ENCODE measurements at places on chromosomes 1 and 21.

DNA sequence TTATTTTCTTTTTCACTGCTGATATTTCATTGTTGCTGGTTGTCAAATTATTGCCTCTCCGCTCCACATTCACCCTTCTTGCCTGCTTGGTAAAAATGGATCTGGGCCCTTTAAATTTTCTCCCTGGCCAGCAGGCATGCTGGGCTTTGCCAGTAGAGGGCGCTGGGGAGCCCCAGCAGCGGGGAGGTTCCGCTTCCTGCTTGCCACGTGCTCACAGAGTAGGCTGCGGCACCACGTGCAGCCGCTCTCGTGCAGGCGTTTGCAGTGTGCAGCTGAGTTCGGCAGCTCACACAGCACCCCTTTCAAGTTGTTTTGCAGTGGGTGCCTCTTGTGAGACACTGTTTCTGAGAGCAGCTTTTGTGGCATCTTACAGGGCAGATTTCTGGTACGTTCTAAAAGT, at the start of gene ACTL8:
ACTL8 (plus strand) TSS at position 214 of the 400 bp plus-strand sequence. CDS start 67,676 bp downstream, outside the sequence.
- no peak for DNase-seq

DNA sequence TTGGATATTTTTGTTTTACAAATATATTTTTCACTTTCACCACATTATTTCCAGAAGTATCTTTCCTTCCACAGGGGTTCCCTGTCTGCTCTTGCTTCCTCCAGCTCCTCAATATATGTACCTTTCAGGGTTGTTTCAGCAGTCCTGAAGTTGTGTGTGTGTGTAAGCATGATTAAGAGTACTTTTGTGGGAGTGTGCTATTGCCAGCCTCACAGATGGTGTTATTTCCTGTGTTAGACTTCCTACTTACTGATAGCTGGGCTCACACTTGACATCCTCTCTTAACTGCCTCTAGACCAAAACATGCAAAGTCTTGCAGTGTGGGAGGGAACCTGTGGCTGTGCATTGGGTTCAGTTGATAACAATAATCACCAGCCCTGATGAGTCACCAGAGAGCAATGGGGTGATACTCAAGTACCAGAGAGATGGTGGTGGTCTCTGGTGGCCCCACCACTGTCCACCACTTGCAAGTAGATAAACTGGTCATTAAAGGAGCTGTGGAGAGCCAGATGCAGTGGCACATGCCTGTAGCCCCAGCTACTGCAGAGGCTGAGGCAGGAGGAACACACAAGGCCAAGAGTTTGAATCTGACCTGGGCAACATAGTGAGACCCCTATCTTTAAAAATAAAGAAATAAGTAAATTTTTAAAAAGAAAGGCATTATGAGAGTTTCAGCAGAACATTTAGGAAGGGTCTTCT, 126.7 kb downstream of the NR5A2 start:
- DNase-seq = peak; percentile 74

- DNase-seq = no peak
Measured at GRCh38 chr1:38141483-38141882, 94.9 kb upstream of the POU3F1 start.

DNA sequence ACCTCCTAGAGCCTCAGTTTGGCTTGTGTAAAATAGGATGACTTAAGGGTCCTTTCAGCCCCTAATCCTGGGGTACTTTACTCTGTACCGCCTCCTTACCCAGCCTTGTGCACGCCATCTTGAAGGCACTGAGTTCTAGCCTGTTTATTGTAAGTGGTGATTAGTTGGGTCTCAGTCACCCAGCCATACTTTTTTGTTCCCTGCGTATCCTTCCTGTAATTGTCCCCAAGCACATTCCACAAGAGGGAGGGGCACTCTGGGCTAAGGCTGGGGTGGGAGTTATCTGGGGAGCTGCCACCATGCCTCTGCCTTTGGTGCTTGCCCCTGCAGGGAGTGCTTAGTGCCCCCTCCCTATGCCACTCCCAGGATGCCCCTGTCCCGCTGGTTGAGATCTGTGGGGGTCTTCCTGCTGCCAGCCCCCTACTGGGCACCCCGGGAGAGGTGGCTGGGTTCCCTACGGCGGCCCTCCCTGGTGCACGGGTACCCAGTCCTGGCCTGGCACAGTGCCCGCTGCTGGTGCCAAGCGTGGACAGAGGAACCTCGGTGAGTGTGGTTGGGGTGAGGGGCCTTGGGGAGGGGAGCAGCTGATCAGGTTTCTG, 856 bp downstream of the FDPS start:
- no peak for DNase-seq

GRCh38 chr1:179925922-179926849, 28.4 kb upstream of the CEP350 start:
- no peak for DNase-seq

GRCh38 chr1:155729031-155729898, 40.4 kb downstream of the DAP3 start:
- peak; percentile 45 for DNase-seq

- no peak for DNase-seq
Measured at GRCh38 chr1:172928412-172928811, 122.3 kb downstream of the TNFSF18 start.

DNA sequence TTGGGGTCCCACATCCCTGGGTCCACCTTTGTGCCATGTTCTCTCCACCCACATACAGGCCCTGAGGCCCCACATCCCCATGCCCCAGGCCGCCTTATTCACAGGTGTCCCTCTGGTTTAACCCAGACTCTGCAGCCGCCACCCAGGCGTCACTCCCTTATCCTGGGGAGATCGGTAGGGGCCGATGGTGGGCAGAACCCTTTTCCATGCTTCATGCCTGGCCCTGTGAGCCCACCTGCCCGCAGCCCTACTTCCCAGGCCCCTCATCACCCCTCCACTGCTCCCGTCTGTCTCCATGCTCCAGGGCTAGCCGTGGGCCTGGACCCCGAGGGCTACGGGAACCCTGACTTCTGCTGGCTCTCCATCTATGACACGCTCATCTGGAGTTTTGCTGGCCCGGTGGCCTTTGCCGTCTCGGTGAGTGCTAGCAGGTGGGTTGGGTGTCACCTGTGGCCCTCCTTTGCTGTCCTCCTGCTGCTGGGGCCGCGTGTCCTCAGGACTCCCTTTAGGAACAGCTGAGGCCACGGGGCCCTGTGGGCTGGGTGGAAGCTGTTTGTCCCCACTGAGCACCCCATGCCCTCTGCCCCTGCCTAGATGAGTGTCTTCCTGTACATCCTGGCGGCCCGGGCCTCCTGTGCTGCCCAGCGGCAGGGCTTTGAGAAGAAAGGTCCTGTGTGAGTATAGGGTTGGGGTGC, 12.2 kb downstream of the PSRC1 start:
- DNase-seq = no peak

- no peak for DNase-seq
Measured at GRCh38 chr1:163335216-163335615, 13.5 kb downstream of the NUF2 start.

- DNase-seq = no peak
Measured at GRCh38 chr1:186872291-186872690, 43.5 kb downstream of the PLA2G4A start.

- peak; percentile 23 for DNase-seq
Measured at GRCh38 chr1:212488436-212489283, 55.9 kb downstream of the NENF start.

GRCh38 chr1:42318601-42319000, 16.4 kb downstream of the FOXJ3 start:
- DNase-seq = no peak

DNA sequence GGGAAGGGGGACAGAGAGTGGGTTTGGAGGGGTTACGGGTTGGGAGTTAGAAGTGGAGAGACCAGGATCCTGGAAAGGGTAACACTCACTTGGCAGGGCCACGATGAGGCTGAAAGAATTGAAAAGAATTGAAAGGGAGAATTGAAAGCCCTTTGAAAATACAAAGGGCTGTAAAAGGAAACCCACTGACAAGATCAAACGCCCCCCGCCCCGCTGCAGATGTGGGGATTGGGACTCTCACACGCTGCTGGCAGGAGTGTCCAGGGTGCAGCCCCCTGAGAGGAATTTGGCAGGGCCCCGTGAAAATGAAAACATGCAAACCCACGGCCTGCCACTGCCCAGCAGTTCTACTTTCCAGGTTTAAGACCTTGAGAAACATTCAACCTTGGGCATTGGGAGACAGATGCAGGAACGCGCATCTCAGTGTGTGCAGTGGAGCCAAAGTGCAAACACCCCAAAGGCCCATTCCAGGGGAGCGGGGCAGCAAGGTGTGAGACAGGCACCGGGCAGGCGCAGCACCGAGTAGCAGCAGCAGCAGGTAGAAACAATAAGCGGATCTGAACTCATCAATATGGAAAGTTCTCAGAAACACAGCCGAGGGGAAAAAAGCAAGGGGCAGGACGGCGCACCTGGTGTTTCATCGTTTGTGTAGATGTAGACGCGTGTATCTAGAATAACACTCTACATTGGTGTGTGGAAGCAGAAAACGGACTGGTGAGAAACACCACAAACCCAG, 8.3 kb upstream of the TNFRSF1B start:
- no peak for DNase-seq

DNA sequence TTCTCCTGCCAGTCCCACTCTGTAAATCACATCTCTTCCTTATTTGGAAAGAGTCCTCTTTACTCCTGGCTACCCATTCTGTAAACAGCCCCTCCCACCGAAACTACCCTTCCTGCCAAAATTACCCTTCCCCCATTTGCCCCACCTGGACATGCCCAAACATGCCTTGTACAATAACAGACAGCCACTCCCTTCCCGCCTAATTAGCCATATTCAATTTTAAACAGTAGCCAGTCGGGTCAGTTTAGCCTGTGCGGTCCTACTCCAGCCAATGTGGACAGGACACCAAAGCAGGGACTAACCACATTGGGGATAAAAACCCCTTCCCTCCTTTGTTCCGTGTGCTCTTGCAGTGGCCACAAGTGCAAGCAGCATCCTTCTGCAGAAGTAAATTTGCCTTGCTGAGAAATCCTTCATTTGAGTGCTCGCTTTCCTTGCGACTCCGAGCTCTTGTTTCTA, 56.3 kb upstream of the MAP10 start:
- no peak for DNase-seq

DNA sequence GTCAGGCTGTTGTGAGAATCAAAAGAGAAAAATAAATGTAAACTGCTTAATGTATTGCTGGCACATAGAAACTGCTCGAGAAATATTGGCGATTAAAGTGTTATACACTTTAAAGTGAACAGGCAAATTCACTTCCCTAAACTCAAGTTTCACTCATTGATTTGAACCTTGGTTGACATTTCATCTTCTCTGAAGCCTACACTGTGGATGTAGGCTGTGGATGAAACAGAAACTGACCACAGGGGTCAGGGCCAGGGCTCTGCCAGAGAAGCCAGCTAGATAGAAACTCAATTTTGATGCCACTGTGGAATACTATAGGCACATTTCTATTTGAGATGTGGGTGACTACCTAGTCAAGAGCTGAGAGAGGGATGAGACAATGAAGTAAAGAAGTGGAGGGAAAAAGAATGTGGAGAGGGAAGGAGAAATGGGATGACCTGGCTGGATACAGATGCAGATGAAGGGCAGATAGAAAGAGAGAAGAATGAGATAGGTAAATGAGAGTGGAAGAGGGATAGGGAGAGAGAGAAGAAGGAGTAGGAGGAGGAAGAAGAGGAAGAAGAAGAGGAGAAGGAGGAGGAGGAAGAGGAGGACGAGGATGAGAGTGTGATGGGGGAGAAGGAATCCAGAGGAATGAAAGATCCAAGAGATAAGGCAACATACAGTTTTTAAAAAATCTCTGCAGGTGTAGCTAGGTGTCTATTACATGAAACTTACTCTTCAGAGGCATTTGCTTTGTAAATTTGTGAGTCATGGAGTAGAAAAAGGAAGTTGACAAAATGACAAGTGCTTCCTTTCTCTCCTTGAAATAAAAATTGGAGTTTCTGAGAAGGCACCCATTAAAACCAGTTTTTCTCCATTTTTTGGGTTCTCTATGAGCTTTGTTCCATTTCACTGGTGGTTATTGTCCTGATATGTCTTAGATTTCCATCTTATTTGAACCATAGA, 17.4 kb upstream of the CD1D start:
- no peak for DNase-seq

- DNase-seq = no peak
Measured at GRCh38 chr1:116712510-116712909, 41.7 kb upstream of the CD2 start.

DNA sequence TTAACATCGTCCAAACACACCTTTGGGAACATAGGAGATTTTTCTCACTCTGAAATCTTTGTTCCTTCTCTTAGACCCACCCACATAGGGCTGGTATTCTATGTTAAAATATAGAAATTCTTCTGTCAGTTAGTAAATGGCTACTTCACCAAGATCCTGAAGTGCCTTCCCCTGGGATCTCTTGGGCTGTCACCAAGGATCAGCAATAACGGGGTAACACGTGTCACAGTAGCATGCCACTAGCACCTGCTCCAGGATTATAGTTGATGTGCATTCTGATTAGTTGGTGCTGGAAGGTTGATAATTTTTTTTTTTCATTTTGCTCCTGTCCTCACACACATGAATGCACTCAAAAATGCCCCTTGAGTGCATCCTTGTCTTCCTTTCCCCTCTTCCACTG, 298.7 kb downstream of the NTNG1 start:
- DNase-seq = no peak

DNA sequence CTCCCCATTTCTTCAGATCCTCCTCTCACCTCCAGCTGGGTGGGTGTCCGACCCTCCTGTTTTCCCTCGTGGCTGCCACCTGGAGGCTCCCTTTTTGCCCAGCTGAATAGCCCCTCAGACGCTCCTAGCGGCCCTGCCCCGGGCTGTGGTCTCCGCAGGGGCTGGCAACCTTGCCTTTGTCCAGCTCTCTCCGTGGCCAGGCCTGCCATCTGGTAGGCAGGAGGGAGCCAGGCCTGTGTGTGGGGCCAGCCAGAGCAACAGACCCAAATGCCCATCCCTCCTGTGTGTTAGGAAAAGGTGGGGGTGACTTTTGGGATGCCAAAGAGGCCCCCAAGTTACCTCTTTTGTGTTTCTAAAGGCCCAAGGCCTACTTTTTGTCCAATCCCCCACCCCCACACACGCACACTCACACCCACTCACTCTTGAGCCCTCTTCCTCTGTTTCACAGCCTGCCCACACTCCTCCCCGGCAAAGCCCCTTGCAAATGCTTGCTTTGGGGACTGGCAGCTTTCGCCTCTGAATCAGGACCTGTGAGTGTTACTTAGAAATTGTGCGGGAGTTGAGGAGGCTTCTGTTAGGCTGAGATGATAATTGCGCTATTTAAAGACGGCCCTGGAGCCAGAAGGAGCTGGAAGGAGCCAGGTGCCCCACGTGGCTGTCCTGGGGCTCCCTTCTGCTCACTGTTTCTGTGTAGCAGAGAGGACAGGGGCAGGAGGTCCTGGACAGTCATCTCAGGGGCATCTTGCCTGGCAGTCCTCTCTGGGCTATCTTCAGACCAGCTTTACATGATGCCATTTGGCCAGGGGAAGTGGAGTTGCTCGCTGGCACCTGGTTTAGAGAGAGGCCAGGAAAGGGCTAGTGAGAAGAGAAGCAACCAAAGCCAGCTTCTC, 9.1 kb downstream of the PPFIA4 start:
- DNase-seq = no peak

- DNase-seq = peak; percentile 74
Measured at GRCh38 chr1:229253151-229253974, 17.5 kb upstream of the RAB4A start.

- peak; percentile 79 for DNase-seq
Measured at GRCh38 chr1:211577819-211578639, 932 bp downstream of the SLC30A1 start.

- no peak for DNase-seq
Measured at GRCh38 chr1:10834770-10835412, 38.4 kb upstream of the CASZ1 start.

Data from CD4-positive, alpha-beta T cell treated with Interleukin-10 for 1 hour (primary cell).